Body of pancreas (tissue), 4 donors: ENCODE measurements at places on chromosomes 7 and 10. TPM values are rescaled to one million over a fixed set of nuclear protein-coding genes. Genes with fewer than 3 reads are reported as not detected.

Gene NEUROG3
- total RNA-seq, result not detected

Gene CPN1
- total RNA-seq, result not detected

Gene FOXP2
- total RNA-seq, result 16.6 TPM

Gene SSC4D
- 7.6 TPM for total RNA-seq

Gene HGF
- total RNA-seq, result 6.9 TPM

Gene HYAL4
- total RNA-seq, result not detected

Gene VAX1
- total RNA-seq, result not detected

Gene APBB1IP
- 2.3 TPM for total RNA-seq

Gene MMRN2
- total RNA-seq, result 17.4 TPM

Gene PHF14
- 28.3 TPM for total RNA-seq

Gene LLCFC1
- not detected for total RNA-seq

Gene STEAP1B
- total RNA-seq, result not detected

Gene HOXA2
- total RNA-seq, result 0.66 TPM

Gene CALHM3
- not detected for total RNA-seq
